ENCODE measurements at places on chromosomes 7 and 10.

DNA sequence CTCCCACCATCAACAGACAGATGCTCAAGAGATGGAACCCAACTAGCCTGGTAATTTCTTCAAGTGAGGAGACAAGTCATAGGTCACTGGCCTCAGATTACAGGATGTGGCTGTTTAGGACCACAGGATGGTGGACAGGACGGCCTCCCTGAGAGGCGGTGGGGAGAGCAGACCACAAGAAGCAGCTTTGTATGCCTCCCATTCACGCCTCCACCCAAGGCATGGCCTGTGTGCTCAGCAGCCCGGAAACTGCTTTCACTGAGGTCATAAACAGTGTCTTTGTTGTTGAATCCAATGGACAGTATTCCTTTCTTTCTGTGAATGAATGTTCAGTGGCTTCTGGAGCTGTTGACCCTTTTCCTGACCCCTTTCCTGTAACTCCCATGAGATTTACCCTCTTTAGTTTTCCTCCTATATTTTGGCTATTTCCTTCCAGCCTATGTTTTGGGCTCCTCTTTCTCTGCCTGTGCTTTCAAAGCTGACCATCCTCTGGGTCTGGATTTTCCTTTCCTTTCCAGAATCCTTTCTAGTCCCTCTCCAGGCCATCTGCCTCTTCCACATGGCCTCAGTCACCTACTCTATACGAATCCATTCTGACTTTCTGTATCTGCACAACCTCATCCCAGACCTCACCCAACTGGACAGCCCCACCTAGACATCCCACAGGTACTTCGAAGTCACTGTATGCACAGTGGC lies 32.4 kb upstream of the INPP5F start:
- DNase-seq: no peak

DNA sequence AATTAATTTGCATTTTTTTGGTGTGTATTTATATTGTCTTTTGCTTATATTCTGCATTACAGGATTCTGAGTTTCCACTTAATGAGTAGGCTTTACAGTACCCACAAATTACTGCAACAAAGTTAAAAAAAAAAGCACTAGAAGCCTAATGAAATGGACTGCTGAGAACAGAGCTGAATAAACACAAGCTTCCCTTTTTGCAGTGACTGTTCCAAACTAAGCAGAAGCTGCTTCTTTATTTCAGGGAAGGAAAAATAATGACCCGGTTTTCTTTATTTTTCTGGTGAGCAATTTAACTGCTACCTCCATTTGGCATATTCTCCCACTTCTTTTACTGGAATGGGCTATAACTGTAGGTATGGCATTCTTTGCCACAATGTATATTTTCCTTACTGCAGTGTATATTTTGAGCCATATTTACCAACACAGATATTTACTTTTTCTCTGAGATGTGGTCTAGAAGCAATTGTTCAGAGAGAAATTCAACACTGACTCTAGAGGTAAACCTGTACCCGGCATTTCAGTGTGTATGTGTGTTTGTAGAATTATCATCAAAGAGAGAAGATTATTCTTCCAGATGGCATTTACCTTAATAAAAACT lies 56.9 kb downstream of the HDAC9 start:
- DNase-seq: no peak

- DNase-seq: no peak
Observed at GRCh38 chr10:75980419-75981002, 549.1 kb downstream of the LRMDA start.

- DNase-seq: no peak
Observed at GRCh38 chr10:63441404-63441803, 24.4 kb downstream of the JMJD1C start.

DNA sequence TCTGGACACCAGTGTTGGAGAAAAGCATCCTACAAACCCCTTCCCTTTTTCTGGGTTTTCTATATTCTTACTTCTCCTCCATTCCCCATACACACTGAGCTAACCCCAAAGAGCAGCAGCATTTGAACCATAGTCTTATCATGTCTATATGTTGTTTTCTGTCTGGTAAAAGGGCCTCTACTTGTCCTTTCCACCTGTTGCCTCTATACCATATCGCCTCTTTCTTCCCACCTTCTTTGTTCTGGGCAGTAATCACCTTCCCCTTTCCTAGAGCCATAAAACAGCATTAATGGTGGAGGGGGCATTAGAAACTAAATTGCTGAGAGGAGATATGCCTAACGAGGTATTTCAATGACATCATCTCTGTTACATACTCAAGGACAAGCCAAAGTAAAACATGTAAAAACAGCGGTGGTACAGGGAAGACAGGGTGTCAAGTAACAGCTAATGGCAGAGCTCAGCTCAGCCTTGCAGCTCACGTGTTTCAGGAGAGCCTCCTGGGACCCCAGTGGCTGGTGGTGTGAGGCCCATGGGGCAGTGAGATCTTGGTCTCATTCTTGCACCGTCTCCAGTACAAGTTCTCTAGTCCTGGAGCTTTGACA lies 20.6 kb downstream of the NPY start:
- DNase-seq: no peak

GRCh38 chr10:133318494-133319127 lies 9.9 kb downstream of the ZNF511 start:
- peak; percentile 80 for DNase-seq

DNA sequence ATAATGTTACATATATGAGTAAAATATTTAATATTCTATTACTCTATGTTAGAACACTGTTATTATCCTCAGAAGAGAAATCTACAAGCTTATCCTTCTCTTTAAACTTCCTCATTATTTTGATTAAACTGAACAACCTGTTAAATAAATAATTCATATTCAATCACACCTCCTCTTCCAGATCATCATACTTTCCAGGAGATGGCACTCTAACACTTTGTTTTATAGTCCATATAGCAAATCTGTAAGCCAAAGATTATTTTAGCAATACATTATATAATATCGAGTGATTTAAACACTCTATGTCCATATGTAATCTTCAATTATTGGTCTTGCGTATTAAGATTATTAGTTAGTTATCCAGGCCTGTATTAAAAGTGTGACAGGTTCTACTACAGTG lies 694.1 kb downstream of the ANKRD7 start:
- peak; percentile 3 for DNase-seq

- no peak for DNase-seq
Observed at GRCh38 chr7:122902751-122903495, 16.7 kb upstream of the CADPS2 start.

GRCh38 chr7:1354661-1355567 lies 104.4 kb downstream of the MICALL2 start:
- no peak for DNase-seq

GRCh38 chr7:83677180-83677866 lies 28.4 kb upstream of the SEMA3E start:
- DNase-seq: peak; percentile 31

DNA sequence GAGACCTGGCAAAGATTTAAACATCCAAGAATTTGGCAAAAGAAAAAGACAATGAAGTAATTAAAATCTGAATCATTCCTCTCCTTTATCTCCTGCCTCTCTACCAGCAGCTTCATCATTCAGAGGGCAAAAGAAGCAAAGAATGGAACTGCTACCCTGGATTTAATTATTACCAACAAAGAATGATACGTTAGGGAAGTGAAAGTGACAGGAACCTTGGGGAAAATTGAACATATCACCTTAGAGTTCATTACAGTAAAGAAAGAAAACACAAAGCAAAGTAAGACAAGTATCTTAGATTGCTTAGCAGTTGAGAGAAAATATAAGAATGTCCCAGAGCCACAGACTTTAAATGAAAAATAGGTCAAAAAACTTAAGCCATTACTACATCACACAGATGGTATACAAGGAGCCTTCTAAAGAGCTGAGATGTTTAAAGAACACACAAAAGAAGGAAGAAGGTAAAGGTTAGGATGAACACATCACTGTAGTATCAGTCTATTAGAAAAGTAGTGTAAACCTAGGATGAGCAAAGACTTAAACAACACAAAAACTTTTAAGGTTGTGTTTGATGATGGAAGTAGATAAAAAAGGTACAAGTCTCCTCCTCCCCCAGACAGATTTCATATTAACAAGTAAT lies 17.5 kb downstream of the CTNNA3 start:
- no peak for DNase-seq

- no peak for DNase-seq
Observed at GRCh38 chr10:49661140-49661856, 18.2 kb upstream of the C10orf53 start.

DNA sequence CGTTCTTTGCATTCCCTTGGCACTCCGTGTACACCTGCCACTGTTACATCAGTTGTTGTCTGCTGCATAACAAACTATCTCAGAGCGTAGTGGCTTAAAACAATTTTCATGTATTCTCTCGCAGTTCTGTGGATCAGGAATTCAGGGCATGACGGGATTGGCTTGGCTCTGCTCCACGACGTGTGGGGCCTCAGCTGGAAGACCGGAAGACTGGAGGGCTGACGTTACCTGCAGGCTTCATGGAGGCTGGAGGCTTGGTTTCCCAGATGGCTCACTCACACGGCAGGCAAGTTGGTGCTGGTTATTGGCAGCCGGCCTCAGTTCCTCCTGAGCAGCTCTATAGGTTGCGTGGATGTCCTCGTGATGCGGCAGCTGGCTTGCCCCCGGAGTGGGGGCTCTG lies 25.5 kb downstream of the NYAP1 start:
- DNase-seq: no peak

- no peak for DNase-seq
Observed at GRCh38 chr10:8790390-8790789, 735.9 kb downstream of the GATA3 start.

- no peak for DNase-seq
Observed at GRCh38 chr7:156474241-156474743, 166.3 kb upstream of the RNF32 start.

GRCh38 chr10:21020545-21020944 lies 123.4 kb upstream of the NEBL start:
- peak; percentile 67 for DNase-seq

- DNase-seq: no peak
Observed at GRCh38 chr10:126841341-126841895, 63.8 kb upstream of the DOCK1 start.

GRCh38 chr10:86716466-86716865 lies 40.0 kb upstream of the BMPR1A start:
- no peak for DNase-seq

DNA sequence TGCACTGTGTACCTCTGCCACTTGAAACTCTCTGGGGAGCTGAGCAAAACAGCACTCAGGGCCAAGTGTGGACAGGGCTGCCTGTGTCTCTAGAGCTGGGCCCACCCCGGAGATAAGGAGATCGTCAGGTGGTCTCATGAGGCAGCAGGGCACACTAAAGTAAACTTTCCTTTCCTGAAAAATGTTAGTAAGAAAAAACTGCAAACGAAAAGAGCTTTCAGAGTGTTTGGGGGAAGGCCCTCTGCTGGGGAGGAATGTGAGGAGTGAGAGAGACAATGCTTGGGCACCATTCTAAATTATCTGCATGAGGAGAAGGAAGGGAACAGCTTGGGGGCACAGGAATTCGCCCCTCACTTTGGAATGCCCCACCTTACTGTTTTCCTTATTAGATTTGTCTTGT lies 127.7 kb downstream of the ATXN7L1 start:
- DNase-seq: no peak

- DNase-seq: no peak
Observed at GRCh38 chr7:152588350-152588749, 87.6 kb downstream of the XRCC2 start.

GRCh38 chr7:20200361-20200760 lies 16.8 kb downstream of the MACC1 start:
- DNase-seq: peak; percentile 58

GRCh38 chr7:5773661-5774086 lies 7.8 kb downstream of the RNF216 start:
- DNase-seq: peak; percentile 66

DNA sequence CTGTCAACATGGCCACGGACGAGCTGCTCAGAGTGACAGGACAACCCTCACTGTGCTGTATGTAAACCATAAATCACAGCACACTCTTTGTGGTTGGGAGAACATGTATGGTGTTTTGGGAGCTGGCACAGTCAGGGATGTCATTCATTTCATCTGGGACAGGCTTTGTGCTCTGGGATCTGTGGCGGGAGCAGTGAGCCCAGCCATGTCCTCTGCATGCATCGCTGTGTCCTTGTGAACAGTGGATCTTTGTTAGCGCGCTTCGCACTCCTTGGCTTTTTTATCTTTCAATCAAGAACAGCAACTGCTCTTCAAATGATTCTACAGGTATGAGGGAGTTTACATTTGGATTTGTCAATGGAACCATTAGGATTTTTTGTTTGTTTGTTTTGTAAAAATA lies 7.1 kb downstream of the CCM2 start:
- no peak for DNase-seq

DNA sequence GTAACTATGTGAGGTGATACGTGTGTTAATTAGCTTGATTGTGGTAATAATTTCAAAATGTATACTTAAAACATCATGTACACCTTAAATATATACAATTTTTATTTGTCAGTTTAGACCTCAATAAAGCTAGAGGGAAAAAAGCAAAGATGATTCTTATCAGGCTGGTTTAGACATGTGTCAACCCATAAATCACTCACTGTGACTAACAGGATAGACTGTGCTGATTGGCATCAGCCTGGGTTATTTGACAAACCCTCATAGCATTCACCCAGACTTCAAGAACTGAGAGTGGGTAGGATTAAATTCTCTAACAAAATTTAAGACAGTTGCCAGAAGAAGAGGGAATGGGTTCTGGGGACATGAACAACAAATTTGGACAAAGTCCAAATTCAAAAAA lies 73.8 kb upstream of the TMEM140 start:
- DNase-seq: no peak

GRCh38 chr10:97314671-97315070 lies 4.4 kb upstream of the FRAT1 start:
- no peak for DNase-seq

DNA sequence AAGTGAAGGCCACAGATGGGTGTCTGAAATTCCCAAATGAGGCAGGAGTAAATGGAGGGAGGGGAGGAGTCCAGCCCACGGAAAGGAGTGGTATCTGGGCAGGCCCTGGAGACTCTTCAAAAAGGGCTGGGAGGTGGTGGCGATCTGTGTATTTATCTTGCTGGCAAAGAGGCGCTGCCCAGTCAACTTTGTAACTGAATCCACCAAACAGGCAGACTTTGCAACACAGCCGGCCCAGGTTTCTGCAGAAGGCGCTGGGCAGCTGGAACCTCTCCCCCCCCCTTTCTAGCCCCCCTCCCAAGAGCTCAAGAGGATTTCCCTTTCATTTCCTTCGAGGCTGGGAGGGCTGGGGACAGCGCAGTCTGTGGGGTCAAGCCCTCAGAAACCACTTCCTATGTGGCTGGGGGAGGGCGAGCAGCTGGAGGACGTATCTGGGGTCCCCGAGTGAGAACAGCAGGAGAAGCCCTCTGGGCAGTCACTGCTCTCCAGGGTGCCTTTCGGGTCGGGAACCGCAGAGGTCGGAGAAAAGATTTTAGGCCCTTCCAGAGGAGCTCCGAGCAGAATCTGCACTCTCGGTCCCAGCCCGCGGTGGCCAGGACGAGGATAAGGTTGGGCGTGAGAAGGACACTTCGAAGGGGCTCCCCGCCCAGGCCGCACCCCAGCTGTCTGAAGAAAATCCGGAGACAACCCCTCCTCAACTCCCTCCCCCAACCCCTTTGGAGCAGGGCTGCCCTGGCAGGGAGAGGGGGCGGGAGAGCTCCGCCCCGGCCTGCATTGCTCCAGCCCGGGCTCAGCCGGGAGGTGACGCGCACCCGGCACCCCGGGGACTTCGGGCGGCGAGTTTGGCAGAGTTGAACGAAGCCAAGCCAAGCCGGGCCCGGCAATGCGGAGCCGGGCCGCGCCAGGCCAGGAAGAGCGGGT lies 965 bp downstream of the ZCCHC24 start:
- DNase-seq: peak; percentile 63

Data from erythroblast (primary cell).